Coronary artery (tissue), 2 donors: ENCODE measurements at places on chromosomes 1 and 21.

DNA sequence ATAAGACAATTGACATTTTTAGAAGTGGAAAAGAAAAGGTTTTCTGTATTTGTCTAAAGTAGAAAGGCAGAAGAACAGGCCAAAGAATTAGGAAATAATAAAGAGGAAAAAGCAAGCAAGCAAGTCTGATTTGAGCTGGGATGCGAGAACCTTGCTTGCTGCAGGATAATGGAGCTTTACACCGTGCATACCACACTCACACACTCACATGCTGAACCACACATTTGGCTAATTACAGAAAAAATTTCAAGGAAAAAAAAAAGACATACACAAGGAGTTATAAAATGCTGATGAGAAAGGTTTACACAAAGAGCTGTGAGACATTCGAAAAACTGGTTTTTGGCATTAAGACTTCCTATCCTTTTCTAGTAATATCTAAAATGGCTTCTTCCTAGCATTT, 593.9 kb downstream of the KIF26B start:
- no peak for DNase-seq

DNA sequence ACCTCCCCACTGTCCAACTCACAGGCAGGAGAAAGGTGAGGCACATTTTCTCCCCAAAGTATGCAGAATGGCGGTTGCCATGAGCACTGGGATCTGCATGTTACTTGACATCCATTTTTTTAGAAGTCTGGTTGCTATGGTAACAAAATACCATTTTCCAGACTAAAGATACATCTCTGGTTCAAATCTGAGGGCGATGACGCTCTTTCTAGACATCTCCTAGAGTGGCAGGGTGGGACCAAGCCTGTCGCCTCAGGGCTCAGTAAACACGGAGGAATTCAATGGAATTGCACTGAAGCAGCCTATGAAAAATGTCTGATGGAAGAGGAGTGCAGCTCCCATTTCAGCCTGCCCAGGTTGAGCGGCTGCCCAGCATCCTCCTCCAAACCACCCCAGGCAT, 21.5 kb upstream of the FAM43B start:
- DNase-seq = no peak

- DNase-seq = no peak
Measured at GRCh38 chr1:6016191-6016865, 24.1 kb upstream of the NPHP4 start.

DNA sequence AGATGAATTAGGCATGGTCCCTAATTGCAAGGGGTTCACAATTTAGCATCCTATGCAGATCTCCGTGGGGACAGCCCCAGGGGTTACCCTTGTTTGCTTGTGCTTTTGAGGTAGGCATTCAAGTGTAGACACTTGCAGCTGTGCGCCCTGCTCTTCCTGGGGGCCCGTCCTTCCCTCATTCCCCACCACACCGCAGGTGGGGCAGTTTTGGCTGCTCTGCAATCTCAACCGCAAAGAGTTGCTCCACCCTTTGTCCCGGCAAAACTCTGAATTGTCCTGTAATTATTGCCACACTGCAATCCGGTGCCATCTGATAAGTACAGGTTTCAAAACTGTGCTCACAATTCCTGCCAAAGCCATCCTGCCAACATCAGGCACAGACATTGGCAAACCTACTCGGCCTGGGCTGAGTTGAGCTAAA, 65.4 kb upstream of the LYST start:
- DNase-seq = no peak

DNA sequence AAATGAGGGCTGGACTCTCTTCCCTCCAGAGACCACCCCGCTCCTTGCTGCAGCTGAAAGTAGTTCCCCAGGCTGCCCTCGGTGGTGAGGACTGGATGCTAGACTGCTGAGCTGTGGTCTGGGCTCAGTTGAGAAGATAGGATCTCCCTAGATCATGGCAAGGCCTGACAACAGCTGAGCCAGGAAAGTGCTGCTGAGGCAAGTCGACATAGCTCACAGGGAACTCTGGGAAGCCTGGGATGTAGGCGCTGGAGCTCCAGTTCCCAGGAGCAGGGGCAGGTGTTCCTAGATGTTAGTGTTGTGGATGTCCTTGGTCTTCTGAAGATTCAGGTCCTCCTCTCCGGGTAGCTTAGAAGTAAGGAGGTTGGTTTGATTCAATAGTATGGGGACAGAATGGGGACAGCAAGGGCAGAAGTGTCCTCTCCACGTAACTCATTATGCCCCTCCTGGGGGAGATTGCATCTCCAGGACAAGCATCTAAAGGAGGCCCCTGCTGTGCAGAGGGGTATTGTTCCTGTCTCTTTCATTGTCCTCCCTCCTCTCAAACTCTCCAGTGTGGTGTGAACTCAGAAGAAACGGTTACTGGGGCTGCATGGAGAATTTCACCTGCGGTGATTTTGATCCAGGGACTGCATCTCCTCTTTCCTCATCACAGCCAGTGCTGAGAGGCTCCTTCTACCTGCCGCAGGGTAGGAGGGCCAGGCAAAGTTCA, 3.7 kb downstream of the CYB561D1 start:
- DNase-seq = no peak

GRCh38 chr1:192756847-192757246, 52.0 kb upstream of the RGS2 start:
- DNase-seq = no peak

GRCh38 chr1:96927125-96927524, 205.5 kb downstream of the PTBP2 start:
- no peak for DNase-seq
